ENCODE measurements at places on chromosomes 13 and 19.

DNA sequence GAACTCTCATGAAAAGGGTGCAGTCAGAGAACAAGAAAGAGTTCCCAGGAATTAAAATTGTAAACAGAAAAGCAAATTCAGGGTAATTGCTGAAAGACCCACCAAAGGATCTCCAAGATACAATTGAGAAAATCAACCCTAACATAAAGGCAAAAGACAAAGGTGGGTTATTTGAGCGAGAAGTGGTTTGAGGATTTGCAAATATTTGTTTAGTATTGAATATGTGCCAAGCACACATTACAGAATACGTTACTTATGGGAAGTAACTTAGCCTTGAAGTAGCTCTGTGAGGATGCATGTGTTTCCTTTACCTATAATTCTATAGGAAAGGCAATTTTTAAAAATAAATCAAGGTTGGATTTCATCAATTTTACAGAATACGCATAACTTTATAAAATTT, 10.0 kb upstream of the CEACAM21 start:
- no peak for DNase-seq

DNA sequence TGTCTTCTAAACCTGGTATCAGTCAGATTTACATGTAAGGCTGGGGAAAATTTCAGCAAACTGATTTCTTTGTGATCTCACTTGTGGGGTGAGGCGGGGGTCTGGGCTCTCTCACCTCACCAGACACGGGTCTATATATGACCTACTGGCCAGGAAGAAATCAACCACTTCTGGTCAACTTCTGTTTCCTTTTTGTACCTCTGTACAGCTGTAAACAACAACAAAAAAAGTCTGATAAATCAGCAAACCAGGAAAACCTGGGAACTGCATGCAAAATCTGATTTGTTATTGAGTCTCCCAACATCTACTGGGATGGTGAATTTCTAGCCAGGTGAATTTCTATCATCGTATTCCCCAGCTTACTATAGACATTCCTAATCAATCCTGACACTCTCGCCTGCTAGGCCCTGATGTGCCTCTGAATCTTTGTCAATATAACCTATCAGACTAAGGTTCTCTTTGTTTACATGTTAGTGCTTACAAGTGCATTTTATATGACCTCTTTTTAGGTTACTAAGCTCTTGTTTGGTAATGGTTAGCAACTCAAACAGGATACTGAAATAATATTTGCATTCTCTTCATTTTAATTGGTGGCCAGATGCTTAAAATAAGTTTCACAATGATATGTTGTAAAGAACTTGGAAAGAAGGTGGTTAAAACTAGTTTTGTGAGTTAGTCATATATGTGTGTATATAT, 77.7 kb downstream of the LRRC63 start:
- no peak for DNase-seq

DNA sequence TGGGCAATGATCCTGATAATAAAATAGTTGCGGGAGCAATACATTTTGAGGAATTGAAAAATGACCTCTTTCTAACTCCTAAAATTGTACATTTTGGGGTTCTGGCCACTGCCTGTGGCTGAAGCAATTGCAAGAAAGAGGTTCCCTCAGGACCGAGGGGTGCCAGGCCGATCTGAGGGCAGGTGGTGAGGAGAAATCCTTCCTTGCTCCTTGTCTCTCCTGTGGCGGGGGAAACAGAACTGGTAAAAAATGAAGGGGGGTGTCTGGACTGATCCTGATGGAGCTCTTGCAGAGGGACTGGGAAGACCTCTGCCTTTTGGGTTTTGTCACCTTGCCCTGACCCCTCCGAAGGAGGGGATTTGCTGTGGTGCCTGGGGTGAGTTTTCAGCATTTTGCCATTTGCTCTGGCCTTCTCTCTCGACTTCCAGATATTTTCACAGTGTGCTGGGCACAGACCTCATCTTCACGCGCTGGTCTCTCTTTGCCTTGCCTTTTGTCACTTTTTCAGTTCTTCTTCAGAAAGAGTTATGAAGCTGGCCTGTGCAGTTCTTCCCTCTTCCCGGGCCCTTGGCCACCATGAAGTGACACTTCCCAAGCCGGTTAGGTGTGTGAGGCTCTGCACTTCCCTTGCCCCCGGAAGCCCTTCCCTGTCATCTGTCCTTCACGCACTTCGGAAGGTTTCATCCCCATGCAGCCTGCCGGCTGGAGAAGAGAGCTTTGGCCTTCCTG, 22.2 kb downstream of the NFIX start:
- no peak for DNase-seq

- DNase-seq, result no peak
These were observed 67.6 kb downstream of the UFM1 start for GRCh38 chr13:38417241-38417640.

GRCh38 chr19:35292421-35293362, 731 bp downstream of the MAG start:
- DNase-seq, result no peak

- no peak for DNase-seq
These were observed 644.4 kb downstream of the PCDH9 start for GRCh38 chr13:66585669-66586203.

GRCh38 chr13:47397739-47398138, 500.9 kb upstream of the HTR2A start:
- DNase-seq, result no peak

- DNase-seq, result no peak
These were observed 13.6 kb downstream of the MBNL2 start for GRCh38 chr13:97235549-97236231.

DNA sequence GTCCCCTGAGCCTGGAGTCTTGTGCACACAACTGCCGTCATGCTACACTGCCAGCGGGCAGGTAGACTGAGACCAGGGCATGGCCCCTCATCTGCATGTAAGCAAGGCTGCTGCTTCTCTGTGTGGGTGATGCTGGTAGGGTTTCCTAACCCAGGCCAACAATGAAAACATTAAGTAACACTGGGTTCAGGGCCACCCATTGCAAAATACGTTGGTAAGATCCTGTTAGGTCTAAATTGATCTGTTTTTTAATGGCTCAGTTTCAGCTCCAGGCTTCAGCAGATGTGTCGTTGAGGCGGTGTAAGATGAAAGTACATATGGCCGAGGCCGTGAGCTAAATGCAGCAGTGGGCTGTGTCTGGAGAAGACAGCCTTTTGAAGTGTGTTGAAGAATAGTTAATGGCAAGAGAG, 383.4 kb downstream of the IRS2 start:
- DNase-seq, result no peak

DNA sequence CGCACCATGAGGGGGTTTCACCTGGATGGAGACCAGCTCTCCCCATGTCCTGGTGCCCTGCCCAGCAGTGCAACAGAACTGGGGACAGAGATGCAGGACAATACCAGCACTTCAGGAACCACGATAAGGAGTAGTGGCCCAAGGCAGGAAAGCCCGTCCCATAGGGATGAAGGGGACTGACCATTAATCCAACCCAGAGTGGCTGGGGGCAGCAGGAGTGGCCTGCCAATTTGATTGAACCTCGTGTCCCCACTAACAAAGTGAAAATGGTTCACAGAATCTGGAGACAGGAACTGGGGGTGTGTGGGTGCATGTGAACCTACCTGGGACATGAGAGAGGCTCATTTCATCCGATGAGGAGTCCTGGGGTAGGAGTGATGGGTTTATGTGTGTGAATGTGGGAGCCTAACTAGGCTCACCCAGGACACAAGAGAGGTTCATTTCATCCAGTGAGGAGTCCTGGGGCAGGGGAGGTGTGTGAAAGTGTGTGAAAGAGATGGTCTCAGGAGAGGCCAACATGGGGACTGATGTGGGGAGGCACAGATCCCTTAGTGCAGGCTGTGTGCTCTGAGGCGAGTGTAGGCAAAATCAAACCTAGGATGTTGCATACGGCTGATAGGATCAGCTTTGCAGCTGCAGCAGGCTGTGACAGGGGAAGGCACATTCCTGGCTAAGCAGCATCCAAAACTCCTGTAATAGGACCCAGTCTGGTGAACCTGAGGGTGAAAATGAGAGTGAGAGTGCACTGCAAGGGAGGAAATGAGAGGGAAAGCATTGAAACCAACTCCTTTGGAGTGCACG, 98.2 kb downstream of the ZNF429 start:
- DNase-seq, result no peak

GRCh38 chr13:103178986-103179943, 113.0 kb upstream of the SLC10A2 start:
- DNase-seq, result no peak

DNA sequence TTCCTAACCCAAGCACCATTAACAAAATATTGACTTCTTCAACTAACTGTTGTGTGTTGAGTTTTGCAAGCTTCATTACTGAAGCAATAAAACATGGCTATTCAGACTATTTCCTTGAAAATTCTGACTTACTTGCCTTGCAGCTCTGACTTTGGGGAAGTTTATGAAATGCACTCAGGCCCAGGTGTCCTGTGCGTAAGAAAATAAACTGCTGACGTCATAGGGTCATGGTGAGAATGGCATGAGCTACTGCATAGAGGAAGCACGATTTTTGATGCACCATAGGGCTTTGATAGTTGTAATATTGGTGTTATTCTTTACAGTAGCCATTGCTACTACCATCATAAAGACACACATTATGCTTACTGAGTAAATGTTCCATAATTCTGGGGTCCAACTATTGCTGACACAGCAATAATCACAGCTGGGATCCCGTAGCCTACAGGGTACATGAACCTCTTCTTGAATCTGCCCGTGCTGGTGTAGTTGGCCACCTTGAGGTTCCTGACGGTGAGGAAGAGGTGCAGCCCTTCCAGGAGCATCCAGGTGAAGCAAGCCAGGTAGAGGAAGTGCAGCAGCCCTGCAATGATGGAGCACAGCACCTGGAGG, 57.9 kb downstream of the MBD3L2B start:
- DNase-seq, result no peak

- DNase-seq, result no peak
These were observed 2.2 kb downstream of the ZIC2 start for GRCh38 chr13:99983499-99984401.

GRCh38 chr19:48094129-48094854, 16.3 kb downstream of the PLA2G4C start:
- no peak for DNase-seq

DNA sequence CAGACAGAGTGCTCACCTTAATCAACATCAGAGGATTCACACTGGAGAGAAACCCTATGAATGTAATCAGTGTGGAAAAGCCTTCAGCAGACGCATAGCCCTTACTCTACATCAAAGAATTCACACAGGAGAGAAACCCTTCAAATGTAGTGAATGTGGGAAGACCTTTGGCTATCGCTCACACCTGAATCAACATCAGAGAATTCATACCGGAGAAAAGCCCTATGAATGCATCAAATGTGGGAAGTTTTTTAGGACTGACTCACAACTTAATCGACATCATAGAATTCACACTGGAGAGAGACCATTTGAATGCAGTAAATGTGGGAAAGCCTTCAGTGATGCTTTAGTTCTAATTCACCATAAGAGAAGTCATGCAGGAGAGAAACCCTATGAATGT, 18.3 kb downstream of the ZNF527 start:
- DNase-seq, result no peak

GRCh38 chr13:109756778-109757177, 29.6 kb downstream of the IRS2 start:
- DNase-seq, result no peak

DNA sequence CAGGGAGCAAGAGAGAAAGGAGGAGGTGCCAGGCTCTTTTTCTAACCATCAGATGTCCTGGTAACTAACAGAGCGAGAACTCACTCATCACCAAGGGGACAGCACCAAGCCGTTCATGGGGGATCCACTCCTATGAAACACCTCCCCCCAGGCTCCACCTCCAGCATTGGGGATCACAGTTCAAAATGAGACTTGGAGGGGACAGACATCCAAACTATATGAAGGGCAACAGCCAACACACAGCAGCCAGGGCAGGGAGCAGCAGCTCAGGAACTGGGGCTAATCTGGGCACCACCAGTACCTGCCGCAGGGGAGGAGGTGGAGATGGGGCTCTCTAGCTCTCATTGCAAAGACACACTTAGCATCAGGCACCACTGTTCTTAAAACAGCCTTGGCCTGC, 34.3 kb upstream of the VSTM2B start:
- DNase-seq, result no peak

DNA sequence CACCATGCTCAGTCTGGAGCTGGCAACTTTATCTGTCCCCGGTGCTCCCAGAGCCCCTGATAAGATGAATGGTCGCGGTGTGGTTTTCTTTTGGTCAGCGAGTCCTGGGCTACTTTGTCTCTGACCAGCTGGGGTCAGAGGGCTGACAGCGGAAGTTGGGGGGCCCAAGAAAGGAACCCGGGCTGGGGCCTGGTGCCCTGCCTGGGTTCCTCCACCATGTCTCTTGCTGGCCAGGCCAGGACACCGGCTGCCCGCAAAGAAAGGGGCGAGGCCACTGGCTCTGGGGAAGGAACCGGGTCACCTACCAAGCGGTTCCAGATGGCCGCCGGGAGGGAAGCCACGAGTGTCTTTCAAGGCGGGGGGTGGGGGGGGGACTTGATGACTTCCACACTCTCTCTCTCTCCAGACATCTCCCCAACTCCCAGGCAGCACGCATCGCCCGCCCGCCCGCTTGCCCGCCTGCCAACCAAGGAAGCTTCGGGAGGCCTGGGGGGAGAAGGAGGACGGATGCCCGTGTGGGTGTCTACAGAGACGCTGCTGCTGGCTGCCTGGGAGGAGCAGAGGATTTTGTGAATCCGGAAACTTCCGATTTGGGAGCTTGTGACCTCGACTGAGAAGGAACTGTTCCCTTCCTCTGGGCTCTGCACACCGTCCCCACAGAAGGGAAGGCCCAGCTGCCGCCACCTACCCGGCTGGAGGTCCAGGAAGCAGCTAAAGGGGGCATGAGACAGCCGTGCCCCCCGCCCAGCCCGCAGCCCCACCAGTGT, 1.1 kb downstream of the PIP5K1C start:
- no peak for DNase-seq

DNA sequence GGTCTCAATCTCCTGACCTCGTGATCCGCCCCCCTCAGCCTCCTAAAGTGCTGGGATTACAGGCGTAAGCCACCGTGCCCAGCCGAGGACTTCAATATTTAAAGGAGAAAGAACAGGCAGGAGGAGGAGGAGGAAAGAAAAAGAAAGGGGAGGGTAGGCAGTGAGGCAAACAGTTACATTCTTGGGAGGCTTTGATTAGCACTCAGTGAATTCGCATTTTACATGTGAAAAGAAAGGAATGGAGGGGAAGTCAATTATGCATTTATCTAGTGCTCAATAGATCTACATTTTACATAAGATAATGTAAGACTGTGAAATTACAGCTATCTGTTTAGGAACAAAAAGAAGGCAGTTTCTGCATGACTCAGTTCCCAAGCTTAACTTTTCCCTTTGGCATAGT, 30.9 kb upstream of the CXCL17 start:
- DNase-seq, result no peak

GRCh38 chr13:52760077-52760476, 20.5 kb upstream of the CNMD start:
- no peak for DNase-seq

- no peak for DNase-seq
These were observed 826.9 kb upstream of the PCDH9 start for GRCh38 chr13:68056816-68057710.

DNA sequence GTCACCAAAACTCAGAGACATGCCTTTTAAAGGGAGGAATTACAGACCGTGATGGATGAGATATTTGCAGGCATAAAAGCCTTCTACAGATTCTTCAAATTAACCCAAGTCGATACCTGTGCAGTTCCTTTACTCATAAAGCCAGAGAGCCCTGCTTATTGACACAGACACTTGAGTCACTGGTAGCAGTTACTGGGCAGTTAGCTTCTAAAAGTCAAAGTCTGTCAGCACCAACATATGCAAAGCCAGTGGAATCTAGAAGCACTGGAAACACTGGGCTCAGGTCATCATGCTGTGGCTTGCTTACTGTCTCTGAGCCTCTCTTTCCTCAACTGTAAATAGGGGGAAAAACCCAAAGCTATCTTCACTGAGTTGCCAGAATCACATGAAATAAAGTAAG, 25.7 kb upstream of the LRCH1 start:
- no peak for DNase-seq
